ENCODE measurements at places on chromosomes 3 and 15.
A peak's percentile ranks its signal among the peaks of the same experiment; 100 is the strongest.

DNA sequence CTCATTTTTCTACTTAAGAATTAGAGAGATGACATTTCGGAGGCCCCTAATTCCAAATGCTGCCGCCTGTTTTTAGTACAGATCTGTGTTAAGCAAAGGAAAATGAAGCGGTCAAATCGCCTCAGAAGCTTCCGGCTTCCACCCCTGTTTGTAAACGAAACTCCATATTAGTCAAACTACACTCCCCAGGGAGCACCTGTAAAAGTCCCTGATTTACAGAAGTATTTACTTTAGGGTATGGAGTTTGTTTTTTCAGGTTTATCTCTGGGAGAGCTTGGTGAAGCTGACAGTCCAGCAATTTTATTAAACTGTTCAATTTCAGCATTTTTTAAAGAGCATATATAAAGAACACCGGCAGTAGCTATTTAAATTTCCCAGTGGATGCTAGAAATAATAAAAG, 319.8 kb downstream of the FHIT start:
- no peak for DNase-seq

DNA sequence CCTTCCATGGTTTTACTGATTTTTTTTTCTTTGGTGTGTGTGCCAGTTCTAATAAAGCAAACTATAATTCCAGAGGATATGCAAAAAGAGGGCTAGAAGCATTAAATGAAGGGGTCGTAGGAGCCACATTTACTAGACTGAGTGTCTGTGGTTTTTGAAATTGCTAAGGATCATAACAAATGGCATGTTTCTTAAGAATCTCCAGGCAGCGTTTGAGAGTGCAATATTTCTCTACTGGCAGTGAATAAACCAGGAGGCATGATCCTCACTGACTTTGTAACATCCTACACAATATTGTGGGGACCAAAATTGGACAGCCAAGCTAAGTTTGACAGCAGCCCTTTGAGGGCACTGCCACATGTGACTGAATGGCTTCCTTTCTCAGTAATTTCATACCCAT, 115.9 kb upstream of the CCNL1 start:
- DNase-seq: no peak

DNA sequence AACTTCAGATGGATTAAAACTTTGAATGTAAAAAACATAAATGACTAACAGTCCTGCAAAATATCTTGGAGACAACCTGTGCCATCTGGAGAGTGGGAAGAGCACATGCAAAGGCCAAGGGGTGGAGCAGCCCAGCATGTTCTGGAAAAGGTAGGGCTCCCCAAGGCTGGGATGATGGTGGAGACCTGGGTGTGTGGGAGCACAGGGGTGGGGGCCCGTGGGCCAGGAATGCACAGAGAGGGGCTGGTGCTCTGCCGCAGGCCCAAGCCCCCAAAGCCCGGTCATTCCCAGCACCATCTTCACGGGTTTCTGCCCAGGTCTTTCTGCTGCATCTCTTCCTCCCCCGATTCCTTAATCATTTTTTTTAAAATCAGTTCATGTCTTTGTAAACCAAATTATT, 9.7 kb upstream of the GATA2 start:
- DNase-seq: no peak

- DNase-seq: no peak
These were observed 23.9 kb downstream of the ITPR1 start for GRCh38 chr3:4517093-4517492.

DNA sequence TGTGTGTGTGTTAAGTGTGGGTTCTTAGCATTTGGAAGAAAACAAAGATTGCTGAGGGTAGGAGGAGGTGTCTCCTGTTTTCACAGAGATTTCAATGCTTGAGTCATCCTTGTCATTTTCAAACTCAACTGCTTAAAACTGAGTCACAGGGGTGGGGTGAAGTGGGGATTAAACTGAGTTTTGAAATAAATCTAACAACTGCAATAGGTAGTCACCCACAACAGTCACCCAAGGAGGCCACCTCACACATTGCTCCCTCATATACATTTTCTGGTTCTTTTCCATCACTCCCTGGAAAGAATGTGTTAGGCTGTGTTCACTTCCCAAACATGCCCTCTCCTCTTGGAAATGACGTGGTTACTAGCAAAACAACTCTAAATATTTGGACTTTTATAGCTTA, 187.7 kb upstream of the CMC1 start:
- DNase-seq: no peak

DNA sequence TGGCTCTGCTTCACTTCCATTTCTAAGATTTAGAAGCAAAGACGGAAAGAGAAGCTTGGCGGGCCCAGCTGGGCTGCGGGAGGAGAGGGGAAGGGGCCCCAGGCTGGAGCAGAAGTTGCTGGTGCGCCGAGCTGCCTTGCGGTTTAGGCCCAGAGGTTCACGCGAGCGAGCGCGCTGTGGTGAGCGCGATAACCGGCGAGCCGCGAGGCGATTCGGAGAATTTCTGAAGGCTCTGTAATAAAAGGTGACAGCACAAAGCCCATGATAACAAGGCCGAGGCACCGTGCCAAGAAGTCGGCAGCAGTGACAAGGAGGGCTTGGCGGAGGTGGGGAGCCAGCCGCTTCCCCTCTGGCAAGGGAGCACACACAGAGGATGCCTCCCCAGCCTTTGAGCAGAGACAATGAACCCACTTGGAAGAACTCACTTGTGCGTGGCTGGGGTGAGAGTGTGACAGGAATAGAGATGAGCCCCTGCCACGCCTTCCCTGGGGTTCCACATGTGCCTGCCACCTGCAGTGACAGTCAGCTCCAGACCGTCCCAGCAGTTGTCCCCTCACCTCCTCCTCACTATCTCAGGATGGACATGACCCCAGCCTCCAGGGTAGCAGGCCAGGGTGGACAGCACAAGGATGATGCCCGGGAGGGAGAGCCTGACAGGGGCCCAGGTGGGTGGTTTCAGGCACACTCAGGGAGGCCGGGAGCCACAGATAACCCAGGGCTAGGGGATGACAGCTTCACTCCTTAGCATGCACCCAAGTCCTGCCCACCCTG, 315.2 kb downstream of the UACA start:
- peak; percentile 48 for DNase-seq

- DNase-seq: no peak
These were observed 128.4 kb upstream of the ZBED2 start for GRCh38 chr3:111723293-111724215.

- DNase-seq: peak; percentile 20
These were observed 617.5 kb downstream of the ZPLD1 start for GRCh38 chr3:103052236-103052830.

DNA sequence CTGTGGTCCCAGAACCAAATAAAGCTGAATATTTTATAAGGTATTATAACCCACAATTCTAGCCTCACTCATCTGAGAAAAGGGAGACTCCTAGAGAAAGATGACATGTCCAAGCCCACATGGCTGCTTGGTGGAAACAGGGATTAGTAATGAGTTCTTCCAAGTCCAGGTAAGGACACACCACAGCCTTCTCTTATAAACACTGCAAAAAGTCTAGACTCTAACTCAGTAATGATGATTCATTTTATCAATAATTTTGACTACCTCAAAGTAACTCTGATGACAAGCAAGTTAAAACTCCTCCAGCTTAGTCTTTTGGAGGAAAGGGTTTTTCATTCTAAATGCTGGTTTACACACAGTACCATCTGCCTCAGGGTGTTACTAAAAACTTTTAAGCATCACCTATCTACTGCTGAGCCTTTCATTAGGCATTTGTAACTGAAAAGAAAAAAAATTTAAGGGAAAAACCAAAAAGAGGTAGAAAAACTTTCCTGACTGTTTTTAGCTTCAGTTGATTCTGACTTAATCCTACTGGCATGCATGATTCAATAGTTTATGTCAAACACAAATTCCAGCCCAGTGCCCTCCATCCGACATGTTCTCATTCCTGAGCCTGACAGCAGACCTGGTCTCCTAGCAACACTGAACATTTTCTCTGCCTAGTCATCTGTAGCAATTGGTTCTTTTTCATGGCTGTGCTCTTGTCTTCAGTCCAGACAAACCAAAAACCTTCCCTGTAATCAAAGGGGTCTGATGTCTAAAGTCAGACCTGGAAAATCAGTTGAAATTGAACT, 43.9 kb downstream of the P3H2 start:
- DNase-seq: no peak

- DNase-seq: no peak
These were observed 222.7 kb upstream of the DNAJC19 start for GRCh38 chr3:181212271-181212670.

- DNase-seq: no peak
These were observed 3.3 kb downstream of the LYSMD4 start for GRCh38 chr15:99729920-99730319.

DNA sequence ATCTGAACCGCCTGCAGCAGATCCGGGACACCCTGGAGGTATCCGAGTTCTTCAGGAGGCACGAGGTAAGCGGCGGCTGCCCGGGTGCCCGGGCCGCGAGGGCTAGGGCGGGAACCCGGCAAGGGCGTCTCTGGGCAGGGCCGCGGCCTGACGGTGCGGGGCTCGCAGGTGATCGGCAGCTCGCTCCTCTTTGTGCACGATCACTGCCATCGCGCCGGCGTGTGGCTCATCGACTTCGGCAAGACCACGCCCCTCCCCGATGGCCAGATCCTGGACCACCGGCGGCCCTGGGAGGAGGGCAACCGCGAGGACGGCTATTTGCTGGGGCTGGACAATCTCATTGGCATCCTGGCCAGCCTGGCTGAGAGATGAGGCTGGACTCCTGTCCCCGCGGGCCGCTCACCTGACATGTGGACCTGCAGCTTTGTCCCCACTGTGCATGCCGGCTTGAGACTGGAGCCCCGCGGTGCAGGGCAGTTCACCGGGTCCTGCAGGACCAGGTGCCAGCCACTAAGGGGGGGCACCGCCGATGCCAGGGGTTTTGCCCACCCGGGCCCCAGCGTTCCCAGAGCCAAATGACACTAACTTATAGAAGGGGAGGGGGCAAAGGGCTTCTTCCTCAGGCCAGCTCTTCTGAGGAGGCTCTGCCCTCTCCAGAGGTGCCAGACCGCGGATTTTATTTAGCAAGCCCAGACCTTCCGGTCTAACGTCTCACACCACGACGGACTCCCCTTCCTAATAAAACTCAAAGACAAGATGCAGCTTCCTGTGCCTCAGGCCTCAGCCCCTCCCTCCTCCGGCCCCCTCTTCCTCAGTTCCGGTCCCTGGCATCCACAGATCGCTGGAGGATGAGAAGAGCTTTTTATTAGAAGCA, 9.4 kb downstream of the ITPKA start:
- no peak for DNase-seq

DNA sequence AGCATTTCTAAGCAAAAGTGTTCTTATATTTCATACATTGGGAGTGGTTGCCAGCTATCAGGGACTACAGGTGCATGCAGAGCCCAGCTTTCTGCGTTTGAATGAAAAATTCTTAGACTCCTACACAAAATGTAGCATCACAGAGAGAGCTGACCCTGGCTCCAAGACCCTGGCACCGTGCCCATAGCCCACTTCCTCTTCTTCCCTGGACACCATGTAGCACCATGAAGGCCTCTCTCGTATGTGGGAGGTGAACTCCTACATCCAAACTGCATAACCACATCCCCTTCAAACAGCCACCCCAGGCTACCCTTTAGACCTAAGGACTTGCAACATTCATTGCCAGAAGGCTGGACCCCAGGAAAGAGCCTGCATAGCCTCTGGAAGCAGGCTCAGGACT, 35.8 kb upstream of the ATOSA start:
- DNase-seq: peak; percentile 5

DNA sequence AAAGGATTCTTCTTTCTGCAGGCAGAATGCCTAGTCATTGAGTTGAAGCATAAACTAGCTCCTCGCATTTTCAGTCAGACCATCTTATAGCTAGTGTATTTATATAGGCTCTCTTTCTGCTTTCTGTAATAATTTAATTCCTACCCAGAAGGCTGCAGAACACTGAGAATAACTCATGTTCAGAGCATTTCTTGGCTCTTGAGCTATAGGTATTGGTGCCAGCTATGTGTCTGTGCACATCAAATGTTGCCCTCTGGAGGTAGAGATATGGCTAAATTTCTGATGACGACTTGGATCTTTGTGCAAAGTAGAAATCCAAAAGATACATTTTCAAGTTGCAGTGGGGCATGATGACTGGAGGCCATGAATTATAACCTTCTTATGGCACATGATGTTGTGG, 336.2 kb upstream of the TPM1 start:
- DNase-seq: no peak

DNA sequence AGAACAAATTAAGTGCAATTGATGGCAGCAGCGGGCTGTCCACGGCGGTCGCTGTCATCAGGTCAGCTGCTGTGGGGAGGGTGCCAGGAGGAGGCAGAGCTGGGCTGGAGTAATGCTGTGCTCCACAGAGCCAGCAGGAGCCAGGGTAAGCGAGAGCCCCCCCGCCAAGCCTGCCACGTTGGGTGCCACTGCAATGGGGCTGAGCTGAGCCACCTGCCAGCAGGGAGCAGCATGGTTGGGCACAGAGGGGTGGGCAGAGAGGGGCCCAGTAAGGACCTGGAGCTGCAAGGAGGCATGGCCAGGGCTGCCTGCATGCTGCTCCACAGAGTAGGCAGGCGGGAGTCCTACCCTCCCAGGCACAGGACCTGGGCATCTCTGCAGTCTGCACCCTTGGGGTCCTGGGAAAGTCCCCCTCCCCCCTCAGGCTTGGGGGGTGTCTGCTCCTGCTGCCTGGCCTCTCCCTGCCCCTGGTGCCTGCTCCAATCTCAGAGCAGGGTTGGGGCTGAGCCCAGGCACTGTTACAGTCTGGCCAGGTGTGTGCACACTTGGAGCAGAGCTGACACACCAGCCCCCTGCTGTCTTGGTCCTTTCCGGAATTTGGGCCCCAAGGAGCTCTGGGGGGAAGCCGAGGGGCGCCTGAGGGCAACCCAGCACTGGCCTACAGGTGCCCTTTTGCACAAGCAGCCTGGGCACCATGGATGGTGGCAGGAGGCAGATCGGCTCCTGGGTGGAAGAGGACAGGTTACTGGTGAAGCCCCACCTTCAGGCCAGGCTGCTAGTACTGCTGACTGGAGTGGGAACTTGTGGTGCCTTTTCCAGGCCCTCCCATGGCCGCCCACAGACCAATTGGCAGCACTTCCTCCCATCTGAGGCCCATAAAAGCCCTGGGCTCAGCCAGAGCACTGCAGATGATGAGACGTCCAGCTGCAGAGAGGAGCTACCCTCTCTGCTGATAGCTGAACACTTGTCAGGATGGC, 8.5 kb upstream of the PIAS1 start:
- no peak for DNase-seq

- no peak for DNase-seq
These were observed 3.7 kb upstream of the TF start for GRCh38 chr3:133742351-133743091.

DNA sequence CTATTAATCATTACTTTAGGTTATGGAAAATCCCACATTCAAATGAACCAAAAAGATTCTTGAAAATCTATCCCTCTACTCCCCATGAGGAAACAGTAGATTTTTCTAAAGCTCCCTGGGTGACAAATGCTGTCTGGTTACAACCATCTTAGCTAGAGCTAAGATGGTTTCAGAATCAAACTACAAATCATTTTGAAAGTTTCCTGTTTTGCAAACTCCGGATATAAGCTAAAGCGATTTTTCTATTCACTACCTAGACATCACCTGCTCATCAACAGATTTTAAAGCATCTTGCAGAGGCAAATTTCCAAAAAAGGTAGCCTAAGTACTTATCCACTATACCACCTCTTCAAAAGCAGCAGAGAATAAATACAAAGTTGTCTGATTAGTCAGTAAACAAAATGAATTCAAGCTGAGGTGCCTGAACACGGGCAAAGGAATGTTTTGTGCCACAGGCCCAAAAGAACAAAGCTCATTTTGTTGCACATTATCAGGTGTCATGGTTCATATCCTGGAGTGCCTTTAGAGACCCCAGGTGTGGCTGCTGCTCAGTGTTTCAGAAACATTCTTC, 204.9 kb downstream of the TNIK start:
- DNase-seq: no peak
